ENCODE measurements at places on chromosomes 13 and 19.

GRCh38 chr19:55369653-55370304, 484 bp downstream of the IL11 start:
- peak; percentile 84 for DNase-seq

- no peak for DNase-seq
Observed at GRCh38 chr19:42017040-42017439, 23.0 kb upstream of the ATP1A3 start.

DNA sequence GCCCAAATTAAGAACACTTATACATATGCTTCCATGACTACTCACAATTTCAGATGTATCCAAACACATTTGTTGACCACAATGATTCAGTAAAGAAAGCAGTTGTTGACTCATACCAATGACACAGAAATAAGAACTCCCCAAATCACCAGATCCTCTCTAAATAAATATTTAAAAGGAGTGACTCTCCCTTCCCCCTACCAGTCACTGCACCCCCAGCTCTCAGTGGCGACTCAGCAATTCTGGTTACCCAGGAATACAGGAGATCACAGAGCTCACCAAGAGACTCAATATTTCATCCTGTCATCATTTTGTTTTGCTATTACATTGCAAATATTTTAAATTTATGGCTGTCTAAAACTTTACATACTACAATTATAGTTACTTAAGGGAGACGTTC, 131.5 kb downstream of the RGCC start:
- no peak for DNase-seq

GRCh38 chr19:6744381-6745301, 5.2 kb downstream of the TRIP10 start:
- DNase-seq: no peak

DNA sequence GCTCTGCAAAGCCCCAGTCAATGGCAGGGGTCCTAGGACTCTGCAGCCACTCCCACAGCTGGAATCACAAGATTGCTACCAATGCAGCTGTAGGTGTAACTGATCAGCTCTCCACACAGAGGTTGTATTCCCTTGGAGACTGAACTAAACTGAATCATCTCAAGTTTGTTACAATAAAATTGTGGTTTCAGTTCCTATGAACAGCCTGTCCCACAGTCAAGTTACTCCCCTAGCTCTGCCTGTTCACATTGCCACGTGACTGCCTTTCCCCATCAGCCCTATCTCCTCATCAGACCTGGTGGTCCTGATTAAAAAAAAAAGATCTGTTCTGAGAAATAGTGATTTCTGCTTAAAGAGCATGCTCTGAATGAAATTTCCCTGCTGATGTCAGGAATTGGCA, 287.9 kb upstream of the NBEA start:
- no peak for DNase-seq

DNA sequence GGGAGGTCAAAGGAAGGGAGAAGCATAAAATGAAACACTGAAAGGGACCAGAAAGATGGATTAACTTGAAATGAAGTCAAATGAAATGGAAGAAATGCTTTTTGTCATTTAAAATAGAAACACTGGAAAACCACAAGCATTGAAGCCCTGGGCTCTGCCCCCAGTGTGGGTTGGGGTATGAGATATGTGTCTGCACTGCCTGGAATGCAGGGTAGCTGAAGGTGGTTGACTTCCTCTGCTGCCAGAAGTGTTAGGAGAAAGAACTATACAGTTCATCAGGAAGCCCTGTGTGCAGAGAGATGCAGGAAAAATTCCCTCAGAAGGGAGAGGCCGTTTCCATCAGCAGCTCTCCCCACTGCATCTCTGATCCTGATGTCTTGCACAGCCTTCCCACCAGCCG, 69.2 kb downstream of the DHRS12 start:
- no peak for DNase-seq

DNA sequence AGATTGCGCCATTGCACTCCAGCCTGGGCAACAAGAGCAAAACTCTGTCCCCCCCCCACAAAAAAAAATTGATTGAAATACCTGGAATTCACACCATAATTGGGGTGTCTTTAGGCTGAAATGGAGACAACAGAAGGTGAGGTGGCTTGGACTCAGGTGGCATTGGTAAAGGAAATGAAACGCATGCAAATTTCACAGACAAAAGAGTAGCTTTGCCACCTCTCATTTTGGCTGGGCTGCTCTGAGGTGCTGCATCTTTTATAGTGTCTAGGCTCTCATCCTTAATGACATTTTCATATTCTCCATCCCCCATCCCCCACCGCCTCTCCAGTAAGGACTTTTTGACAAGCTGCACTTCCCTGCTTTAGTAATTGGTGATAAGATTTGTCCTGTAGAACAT, 6.9 kb downstream of the UBE2L5 start:
- no peak for DNase-seq

- peak; percentile 94 for DNase-seq
Observed at GRCh38 chr19:35612559-35613321, at the start of gene HAUS5. TSS of gene HAUS5 (plus strand) at chr19:35612735. CDS start at chr19:35612795, 60 bp downstream.

GRCh38 chr19:40225440-40226305, 816 bp downstream of the CCNP start:
- DNase-seq: no peak

- no peak for DNase-seq
Observed at GRCh38 chr13:30904043-30904442, 2.0 kb upstream of the MEDAG start.

DNA sequence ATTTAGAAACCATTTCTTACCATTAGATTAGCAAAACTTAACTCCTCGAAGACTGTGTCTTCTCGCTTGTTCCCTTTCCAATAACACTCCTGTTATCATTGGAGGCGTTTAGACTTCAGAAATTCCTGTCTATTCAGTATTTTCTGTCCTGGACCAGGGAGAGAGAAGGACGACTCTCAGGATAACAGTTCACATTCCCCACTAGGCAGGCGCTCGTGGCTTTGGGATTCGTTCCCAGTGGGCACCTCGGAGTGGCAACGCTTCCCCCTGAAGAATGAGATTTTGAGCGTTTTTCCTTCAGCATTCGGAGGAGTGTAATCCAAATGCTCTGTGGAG, 429 bp upstream of the ZNF225 start:
- DNase-seq: peak; percentile 8

GRCh38 chr13:79522583-79522982, 41.6 kb downstream of the NDFIP2 start:
- DNase-seq: peak; percentile 28

DNA sequence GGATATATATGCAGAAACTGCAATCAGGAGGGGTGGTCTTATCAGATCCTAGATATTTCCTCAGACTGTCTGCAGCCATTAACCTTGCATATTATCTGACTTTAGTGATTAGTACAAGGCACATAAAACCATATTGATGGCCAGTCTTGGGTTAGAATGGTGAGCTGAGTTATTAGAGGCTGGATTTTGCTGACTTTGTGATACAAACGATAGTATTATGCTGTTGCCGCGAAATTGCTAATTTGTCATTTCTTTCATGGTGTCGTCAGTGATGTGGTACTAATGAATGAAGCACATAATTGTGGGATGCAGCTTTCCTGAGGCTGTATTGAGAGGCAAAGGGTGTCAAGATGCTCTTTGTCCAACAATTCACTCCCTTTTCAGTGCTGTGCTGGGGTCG, 172.5 kb downstream of the TEX29 start:
- DNase-seq: no peak

DNA sequence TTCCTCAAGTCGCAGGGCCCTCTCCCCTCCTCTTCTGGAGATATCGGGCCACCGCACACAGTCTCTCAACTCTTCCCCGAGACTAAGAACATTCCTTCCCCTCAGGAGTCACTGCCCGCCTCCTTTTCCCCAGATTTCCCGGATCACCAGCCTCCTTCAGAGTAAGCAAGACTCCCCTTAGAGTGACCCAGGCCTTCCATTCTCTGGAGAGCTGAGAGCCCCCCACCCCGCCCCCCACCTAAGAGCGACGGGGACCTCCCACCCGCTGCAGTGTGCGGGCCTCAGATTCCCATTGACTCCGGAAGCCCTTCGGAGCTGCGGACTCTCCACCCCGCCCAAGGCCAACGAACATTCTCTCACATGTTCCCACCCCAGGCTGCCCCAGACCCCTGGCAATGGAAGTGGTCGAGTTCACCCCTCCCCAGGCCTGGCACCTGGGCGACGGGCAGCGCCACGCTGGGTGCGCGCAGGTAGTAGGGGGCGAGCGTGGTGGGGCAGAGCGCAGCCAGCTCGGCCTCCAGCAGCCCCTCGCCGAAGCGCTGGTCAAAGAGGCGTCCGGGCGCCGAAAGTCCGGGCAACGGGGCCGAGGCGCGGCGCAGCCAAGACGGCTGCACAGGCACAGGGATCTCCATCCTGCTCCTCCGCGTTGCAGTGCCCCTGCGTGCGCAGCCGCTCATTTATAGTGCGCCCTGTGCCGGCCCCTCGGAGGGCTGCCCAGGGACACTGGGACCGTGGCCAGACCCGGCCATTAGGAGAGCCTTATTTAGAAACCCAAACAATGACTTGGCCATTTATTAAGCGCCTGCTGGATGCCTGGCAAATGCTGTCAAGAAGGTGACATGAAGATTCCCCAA, at the start of gene HSPB6:
Gene HSPB6 (minus strand): TSS at position 653 of the 854 bp plus-strand sequence. CDS start 21 bp downstream, at position 632.
- DNase-seq: no peak

GRCh38 chr19:2014731-2015607, 545 bp downstream of the BTBD2 start:
- DNase-seq: peak; percentile 82

GRCh38 chr13:58655086-58655485, 1023.5 kb downstream of the PCDH17 start:
- no peak for DNase-seq

GRCh38 chr13:23695711-23696464, 125.7 kb downstream of the TNFRSF19 start:
- peak; percentile 72 for DNase-seq

DNA sequence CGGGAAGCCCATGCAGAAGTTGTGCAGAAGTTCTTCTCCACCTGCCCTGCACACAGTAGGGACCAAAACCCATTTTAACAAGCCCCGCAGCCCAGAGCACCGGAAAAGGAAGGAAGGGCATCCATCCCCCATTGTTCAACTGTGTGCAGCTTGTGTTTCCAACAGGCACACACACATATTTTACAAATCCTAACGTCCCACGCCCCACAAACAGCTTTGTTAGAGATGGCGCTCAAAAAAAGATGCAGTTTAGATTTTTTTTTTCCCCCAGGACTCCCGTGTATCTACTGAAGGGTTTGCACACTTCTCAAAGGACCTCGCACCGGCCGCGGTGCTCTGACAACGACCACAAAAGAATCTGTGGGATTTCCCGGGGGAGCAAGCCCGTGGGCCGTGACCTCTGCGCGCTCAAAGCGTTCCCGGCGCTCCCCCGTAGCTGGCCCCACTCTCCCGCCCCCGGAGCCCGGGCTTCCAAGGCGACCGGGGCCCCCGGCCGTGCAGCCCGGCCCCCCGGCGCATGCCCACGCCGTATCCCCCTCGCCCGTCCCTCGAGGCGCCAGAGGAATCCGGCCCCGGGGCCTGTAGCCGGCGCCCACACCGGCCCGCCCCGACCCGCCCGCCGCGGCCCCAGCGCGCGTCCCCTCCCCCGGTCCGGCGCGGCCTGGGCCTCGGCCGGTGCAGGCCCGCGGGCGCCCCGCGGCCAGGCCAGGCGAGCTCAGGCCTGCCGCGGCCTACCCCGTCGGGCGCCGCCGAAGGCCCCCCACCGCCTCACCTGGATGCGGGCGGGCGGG, 523 bp downstream of the ELAVL1 start:
- DNase-seq: peak; percentile 48

- no peak for DNase-seq
Observed at GRCh38 chr19:10655457-10656312, 1.5 kb downstream of the ILF3 start.

GRCh38 chr13:90838317-90838960, 509.0 kb upstream of the MIR17HG start:
- no peak for DNase-seq

GRCh38 chr13:21964686-21965085, 293.8 kb downstream of the FGF9 start:
- no peak for DNase-seq

- DNase-seq: no peak
Observed at GRCh38 chr19:10899151-10899653, 27.8 kb downstream of the CARM1 start.

GRCh38 chr13:75308222-75308621, 173.7 kb downstream of the TBC1D4 start:
- DNase-seq: no peak

DNA sequence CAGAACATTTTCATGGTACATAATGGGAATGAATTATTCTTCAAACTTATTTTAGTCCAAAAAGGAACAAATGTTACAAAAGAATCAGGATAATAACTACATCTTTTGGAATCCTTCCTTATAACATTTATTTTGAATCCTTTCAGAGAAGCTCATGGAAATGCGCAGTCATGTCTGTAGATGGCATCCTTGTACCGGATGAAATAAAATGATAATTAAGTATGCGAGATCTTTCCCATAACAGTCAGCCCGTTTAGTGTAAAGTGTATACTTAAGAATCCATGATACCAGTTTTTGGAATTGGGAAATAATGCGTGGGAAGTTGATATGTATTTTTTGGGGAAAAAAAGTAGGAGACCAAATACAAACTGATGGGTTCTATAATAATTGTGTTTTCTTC, 418.8 kb downstream of the GPC5 start:
- DNase-seq: no peak

DNA sequence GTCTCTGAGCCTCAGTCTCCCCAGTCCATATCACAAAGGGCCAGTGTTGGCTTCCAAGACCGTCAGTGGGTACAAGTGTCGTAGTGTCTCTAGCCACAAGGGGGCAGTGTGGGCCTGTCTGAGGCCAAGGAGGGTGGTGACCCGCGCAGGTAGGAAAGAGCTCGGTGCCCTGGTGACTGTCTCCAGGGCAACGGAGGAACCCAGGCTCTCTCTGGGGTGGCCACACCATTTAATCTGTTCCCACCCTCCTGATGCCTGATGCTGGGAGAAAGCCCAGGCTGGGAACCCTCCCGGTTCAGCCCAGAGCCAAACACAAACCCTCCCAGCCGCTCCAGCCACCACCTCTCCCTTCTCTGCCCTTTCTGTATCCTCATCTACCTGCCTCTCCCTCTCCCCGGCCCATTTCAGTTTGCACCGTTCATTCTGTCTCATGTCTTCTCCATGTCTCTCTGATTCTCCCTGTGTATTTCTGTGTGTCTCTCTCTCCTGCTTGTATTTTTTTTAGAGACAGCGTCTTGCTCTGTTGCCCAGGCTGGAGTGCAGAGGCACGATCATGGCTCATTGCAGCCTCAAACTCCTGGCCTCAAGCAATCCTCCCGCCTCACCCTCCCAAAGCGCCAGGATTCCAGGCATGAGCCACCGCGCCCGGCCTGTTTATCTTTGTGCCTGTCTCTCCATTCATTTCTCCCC, 17.5 kb upstream of the MEIS3 start:
- DNase-seq: peak; percentile 85

GRCh38 chr13:76023652-76024051, 387.5 kb downstream of the LMO7 start:
- DNase-seq: no peak

DNA sequence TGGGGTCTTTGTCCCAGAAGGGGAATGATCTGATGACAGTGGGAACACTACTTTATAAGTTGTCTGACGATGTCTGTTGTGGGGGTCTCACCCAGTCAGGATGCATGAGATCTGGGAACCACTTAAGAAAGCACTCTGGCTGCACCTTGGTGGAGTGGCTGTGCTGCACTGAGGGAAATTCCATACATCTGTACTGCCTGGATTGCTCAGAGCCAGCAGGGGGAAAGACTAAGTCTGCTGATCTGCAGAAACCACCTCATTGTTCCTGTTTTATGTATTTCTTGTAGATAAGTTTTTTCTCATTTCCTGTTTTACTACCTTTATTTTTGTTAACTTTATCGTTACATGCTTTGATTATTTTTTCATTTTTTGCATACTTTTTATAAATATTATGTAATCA, 27.3 kb downstream of the ZNF430 start:
- no peak for DNase-seq

- DNase-seq: no peak
Observed at GRCh38 chr13:79314652-79315051, 91.4 kb downstream of the RBM26 start.

- DNase-seq: no peak
Observed at GRCh38 chr13:67175836-67176459, 54.2 kb downstream of the PCDH9 start.

Measured in GM13977 (cell line).